Dorsolateral prefrontal cortex (tissue), 122 donors: ENCODE measurements at places on chromosomes 2 and 18. TPM values are rescaled to one million over a fixed set of nuclear protein-coding genes. Genes with fewer than 3 reads are reported as not detected.

RAB27B gene
- 59.0 TPM for total RNA-seq

ABCG8 gene
- total RNA-seq, result 1.8 TPM

GAD1 gene
- 133 TPM for total RNA-seq

SLC4A5 gene
- total RNA-seq, result 4.5 TPM

RGPD6 gene
- total RNA-seq, result 90.2 TPM

- no peak for DNase-seq
Observed at GRCh38 chr2:29106980-29107388, 8.2 kb upstream of the CLIP4 start.

DNA sequence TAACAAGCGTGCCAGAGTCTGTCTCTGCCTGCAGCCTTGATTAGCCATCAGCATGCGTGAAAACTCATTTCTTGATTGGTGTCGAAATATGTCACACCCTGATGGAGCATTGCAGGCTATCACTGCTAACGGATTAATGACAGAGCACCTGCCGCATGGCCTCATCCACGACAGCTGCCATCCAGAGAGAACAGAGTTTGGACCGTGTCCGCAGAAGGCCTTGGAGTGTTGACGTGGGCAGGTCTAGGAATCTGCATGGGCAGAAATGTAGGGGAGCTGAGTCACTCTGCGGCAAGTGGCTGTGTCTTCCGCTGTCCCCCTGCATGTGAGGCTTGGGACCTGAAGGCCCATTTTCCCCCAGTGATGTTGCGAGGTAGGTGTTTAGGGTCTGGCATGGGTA is 43.0 kb downstream of the KLHL29 start:
- DNase-seq, result no peak

DNA sequence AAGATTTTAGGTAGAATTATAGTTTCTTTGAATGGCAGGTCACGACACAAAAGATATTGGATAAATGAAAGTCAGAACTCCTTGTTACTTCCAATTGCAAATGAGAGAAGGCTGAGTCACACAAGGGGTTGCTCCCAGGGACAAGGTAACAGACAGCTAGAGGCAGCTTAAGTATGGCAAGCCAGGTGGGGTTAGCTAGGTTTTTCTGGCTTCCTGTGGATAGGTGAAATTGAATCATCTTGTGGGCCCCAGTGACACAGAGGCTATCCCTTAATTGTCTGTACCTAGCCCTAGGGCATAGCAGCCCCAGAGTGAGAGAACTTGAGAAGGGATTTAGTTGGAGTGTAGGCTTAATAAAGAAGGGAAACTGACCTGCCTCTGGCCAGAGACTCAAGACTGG is 407.7 kb upstream of the SLC8A1 start:
- no peak for DNase-seq

DNA sequence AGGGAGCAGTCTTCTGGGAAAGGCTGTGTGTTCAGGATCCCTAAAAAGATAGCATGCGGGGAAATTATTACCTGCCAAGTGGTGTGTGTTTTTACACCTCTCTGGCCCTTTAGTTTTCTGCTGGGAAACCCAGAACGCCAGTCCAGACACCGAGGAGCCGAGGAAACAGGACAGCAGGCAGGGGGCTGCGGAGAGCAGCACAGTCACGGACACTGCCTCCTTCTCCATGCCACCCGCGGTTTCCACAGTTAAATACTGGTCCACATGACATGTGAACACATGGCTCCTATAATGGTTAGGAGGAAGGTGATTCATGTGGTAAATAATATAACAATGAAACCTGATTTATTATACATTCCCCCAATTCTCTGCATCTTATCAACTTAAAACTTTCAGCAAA is 20.4 kb downstream of the CNOT11 start:
- no peak for DNase-seq
